ENCODE measurements at places on chromosomes 12 and 14. TPM values are rescaled to one million over a fixed set of nuclear protein-coding genes. Genes with fewer than 3 reads are reported as not detected.

GRCh38 chr14:78313499-78313898, 143.3 kb downstream of the NRXN3 start:
- DNase-seq: no peak

DNA sequence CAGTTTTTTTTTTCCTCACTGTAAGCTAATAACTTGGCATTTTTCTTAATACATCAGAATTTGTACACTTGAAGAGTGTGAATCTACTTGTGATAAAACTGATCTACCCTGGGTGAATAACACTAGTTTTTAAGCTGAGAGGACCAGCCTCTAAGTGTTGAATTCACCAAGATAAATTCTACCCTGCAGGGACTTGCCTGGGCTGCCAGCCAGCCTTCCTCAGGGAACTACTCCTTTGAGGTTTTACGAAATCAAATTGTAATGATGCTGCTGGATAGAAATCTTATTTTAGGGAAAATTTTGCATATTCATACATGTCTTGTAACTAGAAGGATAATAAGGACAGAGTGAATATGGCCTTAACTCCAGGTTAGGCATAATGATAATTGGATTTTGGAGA, 1.9 kb downstream of the MED21 start:
- no peak for DNase-seq

DNA sequence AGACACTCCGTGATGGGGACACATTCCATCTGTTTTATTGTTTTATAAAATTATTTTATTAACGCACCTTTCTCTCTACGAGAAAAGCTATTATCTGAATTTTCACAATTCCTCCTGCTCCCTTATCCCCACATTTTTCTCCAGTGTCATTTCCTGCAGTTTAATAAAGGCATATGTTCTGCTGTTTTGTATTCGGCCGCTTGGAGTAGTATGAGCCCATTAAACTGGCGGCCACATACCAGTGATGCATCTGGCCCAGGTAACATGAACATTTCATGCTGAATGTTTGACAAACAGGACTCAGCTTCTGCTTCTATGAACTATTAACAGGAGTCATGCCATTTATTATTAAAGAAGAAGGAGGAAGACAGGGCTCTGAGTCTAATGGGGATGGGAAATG, 511.0 kb downstream of the TMEM121 start:
- no peak for DNase-seq

DNA sequence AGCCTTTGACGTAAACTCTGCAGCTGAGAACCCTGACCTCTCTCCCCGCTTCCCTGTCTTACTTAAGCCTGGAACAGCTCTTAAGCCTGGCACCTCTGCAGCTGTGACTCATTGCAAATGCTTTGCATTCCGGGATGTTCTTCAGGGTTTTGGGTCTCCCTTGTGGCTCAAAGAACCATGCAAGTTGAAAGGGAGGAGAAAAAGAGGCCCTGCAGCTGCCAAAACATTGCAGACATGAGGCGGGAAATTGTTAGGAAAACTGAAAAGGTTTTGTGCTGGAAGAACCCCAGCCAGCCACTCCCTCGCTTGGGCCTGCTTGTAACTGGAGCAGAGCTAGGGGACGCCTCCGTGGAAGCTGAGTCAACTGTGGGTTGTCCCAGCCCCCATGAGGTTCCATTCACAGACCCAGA, 60.2 kb upstream of the FERMT2 start:
- peak; percentile 75 for DNase-seq

The POTEM gene
- total RNA-seq: not detected

DNA sequence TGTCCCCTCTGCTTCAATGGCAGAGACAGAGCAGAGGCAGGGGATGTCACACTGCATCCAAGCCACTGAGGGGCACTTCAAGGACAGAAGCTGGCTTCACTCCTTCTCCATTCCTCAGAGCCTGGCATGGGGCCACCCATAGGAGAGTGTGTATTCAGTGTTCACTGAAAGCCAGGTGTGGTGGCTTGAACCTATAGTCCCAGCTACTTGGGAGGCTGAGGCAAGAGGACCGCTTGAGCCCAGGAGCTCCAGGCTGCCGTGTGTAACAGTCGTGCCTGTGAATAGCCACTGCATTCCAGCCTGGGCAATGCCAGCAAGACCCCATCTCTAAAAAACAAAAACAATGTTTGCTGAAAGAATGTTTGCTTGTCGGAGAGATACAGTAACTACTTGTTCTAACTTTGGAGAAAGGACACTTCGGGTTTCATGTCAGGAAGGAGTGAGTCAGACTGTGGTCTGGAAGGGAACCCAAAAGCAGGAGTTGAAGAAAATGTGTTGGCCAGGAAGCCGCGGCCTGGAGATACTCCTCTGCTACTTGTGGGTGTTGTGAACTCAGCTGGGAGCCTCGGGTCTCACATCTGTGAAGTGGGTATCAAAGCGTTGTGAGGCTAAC, 43.4 kb downstream of the ELK3 start:
- DNase-seq: peak; percentile 73
